Thoracic aorta (tissue), 2 donors: ENCODE measurements at places on chromosomes 16 and 17.

DNA sequence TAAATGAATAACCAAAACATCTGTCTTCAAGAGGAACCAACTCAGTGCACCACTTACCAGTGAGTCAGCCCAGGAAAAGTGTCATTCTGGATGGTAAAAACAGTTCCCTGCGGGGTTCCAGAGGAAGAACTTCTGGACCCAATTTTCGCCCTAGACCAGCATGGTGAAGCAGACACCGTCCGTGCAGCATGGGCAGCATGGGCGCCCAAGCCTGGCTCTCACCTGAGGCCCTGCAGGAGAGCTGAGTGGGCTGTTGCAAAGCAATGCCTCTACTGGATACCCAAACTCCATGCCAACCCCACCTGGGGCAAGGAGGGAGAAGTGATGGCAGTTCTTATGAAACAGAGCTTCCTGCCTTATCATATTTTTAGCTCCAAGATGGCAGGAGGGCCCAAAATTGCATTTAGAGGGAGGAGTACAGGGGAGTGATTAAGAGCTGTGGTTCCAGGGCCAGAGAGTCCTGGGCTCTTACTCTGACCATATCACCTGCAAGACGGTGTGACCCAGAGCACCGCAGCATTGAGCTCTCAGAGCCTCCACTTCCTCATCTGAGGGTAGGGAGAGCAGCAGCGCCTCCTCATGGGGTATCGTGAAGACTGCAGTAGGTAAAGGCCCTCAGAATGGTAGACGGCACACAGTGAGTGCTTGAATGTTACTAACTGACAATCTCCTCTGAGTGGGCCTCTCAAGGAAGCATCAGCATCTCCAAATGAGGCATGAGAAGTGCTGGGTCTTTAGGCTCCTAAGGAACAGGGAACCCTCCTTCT is 16.6 kb upstream of the INPP5K start:
- no peak for DNase-seq

GRCh38 chr16:12262454-12263180 is 286.1 kb downstream of the SNX29 start:
- DNase-seq: no peak

- DNase-seq: no peak
Measured at GRCh38 chr17:45763182-45763581, 20.9 kb upstream of the CRHR1 start.

- no peak for DNase-seq
Measured at GRCh38 chr16:11179574-11179973, 76.4 kb downstream of the SOCS1 start.

GRCh38 chr17:45792995-45793755 is 9.1 kb downstream of the CRHR1 start:
- DNase-seq: no peak

DNA sequence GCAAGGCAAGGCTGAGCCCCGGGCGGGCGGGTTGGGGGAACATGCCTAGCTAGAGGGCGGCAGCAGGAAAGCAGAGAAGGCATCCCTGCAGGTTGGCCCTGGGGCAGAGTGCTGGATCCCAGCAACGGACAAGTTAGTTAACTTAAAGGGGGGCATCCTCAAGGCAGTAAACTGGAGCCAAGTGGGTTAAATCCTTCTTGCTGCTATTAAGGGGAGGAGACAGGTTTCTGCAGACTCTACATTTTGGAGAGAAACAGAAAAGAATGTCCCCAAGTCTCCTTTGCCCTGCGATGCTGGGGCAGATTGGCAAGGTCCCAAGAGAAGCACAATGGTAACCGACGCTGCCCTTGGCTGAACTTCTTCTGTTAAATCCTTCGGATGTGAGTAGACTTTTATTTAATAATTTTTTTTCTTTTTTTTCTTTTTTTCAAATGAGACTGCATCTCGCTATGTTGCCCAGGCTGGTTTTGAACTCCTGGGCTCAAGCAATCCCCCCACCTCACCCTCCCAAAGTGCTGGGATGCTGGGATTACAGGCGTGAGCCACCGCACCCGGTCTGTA is 14.0 kb downstream of the ATP5PD start:
- DNase-seq: no peak

DNA sequence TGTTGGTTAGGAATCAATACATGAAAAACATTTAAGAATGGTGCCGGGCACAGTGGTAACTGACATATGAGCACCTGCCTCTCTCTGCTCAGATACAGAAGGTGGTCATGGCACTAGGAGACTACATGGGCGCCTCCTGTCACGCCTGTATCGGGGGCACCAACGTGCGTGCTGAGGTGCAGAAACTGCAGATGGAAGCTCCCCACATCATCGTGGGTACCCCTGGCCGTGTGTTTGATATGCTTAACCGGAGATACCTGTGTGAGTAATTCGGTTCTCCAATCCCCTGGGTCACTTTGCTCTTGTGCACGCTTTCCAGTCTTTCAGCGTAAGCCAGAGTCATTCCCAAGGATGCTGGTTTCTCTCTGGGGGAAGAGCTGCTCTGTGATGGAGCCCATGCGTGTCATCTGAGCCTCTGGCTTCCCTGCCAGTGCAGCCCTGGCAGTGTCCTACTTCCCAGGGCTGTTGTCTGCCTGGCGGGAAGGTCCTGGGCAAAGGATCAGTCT is 3.0 kb upstream of the CD68 start:
- DNase-seq: no peak

- no peak for DNase-seq
Measured at GRCh38 chr16:84391151-84392030, 23.1 kb downstream of the ATP2C2 start.

GRCh38 chr17:2608350-2608913 is 15.0 kb downstream of the PAFAH1B1 start:
- DNase-seq: no peak

DNA sequence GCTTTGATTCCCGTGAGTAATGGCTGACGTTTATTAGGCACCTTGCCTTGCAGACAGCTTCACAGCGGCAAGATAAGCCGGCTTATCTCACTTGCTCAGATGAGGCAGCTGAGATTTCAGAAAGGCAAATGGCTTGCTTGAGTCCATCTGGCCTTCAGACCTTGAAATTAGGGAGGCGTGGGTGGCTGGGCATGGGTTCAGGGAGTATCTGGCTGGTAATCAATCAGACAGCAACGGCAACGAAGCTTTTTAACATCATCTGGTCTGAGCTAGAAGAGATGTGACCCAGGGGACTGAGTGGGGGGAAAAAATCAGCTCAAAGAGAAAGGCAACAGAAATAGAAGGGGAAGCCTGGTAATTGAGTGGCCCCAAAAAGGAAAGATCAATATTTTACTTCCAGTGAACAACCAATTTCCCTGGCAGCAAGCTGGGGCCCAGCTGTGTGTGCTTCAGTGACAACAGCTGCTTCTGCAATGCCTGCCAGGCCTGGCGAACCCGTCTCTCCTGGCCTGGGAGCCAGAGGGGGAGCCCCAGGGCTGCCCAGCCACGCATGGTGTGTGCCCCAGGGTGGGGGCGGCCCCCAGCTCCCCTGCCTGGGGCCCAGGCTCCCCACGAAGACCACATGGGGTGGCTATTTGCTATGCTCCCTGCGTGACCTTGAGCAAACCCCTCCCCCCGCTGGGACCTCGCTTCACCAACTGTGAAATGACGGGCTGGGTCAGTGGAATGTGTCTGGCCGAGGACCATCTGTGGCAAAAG is 34.0 kb downstream of the RAB11FIP4 start:
- DNase-seq: no peak

DNA sequence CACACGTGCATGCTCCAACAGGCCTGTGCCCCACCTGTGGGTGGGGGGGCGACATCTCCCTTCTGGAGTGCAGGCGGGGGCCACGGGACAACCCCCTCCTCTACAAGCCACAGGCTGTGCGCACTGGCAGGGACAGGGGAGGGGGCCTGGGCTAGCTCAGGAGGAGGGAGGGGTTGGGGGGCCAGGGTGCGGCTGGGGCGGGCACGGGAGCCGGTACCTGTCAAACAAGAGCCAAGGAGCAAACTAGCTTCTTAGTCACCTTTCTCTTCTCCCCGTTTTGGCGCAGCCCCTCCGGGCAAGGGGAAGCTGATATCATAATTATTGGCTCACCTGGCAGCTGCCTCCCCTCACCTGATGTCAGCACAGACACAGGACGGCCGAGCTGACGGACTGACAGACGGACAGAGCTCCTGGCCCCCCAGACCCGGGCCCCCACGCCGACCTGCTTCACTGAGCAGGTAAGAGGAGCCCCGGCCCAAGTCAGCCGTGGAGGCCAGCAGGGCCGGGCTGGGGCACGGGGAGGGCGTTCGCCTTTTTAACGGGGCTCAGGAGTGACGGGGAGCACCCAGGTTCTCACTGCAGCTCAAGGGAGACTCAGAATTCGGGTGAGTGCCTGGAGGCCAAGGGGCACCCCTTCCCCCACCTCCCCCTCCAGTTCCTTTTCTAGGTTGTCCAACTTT is at the start of gene FOXN1:
TSS of gene FOXN1 (plus strand) at position 363 of the 680 bp plus-strand sequence. CDS start 17,622 bp downstream, outside the sequence.
- DNase-seq: no peak

DNA sequence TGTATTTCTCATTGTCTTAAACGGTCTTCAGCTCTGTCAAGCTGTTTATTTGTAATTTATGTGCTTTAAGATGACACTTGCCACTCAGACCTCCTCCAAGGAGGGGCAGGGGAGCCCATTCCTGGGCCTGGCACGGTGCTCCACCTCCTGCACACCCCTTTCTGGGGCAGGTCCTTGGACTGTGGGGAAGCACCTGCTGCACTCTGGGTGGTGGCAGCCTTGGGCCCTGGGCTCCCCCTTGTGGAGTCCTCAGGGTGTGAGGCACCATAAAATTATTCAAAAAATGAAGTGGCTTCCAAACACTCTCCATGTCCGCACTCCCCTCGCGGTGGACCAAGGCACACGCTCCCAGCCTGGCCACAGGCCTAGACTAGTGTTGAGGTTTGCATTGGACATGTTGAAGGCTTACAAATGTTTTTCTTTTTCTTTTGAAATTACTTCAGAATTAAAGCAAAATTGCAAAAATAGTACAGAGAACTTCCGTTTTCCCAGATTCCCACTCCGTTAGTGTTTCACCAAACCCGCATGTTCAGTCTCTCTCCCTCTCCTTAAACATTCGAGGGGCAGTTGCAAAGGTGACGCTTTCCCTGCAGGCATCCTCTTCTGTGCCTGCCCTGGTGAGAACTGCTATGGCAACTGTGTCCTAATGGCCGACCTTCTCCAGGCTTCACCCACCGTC is 32.4 kb downstream of the FOXK2 start:
- peak; percentile 24 for DNase-seq

GRCh38 chr16:21943571-21943970 is 9.6 kb upstream of the UQCRC2 start:
- no peak for DNase-seq

DNA sequence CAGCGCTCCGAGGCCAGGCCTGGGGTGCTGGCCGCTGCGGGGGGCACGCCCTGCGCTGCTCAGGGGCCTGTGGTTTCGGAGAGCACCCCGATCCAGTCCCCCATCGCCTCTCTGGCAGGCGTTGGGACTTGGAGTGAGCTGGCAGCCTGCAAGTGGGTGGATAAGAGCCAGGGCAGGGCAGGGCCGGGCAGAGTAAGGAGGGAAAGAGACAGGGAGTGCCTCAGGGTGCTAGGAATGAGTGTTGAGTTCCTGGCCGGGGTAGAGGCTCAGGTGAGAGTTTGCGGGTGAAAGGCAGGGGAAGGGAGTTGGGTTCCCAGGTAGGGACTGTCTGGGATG is 1.3 kb downstream of the CDH13 start:
- no peak for DNase-seq

DNA sequence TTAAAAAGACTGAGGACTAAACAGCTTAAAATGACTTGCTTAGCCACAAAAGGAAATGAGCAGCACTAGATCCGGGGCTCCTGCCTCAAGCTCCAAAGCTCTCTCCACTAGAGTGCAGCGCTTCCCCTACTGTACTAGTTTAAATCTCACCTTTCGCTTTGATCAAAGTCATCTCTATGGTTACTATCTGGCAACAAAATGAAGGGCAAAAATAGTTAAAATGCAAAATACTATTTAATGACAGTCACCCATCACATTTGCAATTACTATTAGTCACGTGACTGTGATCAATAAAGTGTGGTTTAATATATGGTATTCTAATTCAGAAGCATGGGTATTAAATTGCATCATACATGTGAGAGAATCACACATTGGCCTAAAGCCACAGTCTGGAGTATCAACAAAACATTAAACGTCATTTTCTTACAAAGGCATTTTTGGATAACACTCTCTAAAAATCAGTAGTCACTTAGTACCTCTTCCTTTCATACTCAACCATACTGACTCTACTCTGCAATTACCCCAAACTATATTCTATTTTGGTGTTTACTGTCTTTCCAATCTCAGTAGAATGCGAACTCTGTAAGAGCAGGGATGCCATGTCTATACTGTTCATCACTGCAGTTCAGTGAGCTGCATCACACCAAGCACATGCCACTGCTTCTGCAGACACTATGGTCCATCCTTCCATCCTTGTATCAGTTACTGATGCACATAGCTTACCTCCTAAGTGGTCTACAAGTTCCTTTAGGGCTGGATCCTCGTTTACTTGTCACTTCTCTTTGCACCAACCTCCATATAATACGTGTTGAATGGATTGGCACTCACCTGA is 6.2 kb downstream of the PSMD12 start:
- no peak for DNase-seq

- no peak for DNase-seq
Measured at GRCh38 chr16:50778284-50779163, 36.6 kb downstream of the CYLD start.

DNA sequence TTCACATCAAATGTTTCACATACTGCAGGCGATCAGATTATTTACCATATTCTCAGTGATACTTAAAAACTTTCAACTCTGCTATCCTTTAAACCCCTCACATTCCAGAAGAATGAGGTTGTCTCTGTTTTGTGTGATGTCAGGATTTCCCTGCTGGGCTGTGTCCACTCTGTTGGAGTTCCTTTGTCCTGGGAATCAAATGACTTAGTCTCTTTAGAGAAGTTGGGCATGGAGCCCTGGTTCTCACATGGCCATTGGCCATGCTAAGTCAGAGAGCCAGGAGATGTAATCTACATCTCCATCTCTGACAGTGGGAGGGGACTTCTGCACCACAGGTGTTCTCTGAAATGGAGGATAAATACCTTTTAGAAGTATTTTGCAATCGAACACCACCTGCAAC is 205.1 kb upstream of the MAF start:
- DNase-seq: no peak

DNA sequence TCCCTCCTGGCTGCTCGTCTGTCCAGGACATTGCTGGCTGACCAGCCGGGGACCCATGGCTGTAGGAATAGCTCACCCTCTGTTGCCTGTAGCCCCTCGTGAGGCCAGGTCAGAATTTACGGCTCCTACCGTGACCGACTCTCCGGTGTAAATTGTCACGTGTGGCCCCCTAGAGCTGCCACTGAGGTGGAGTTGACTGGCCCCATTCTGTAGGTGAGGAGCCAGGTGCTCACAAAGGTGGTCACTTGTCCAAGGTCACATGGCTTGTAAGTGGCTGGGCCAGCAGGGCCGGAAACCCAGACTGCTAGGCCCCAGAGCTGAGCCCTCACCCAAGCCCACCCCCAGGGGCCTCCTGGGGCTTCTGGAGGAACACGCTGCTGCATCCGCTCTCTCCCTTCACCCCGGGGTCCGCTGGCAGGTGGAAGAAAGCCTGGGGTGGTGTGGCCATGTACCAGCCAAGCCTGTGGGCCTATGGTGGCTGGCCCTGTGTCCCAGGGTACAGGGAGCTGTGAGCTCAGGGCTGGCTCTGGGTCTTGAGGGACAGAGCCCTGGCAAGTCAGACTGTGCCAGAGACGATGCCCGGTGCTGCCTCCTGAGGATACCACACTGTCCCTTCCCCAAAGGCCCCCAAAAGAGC is 120.7 kb downstream of the RAB11FIP4 start:
- no peak for DNase-seq
